Spleen (tissue), 13 donors: ENCODE measurements at places on chromosomes 3 and 15.

- H3K36me3 ChIP-seq = no peaks in the 10 kb centered on the region
- H3K27ac ChIP-seq = no peak overlapping the region
- no peak for DNase-seq
- H3K4me1 ChIP-seq = no peaks in the 10 kb centered on the region
- H3K27me3 ChIP-seq = no peaks in the 10 kb centered on the region
- H3K4me3 ChIP-seq = no peak overlapping the region
Observed at GRCh38 chr3:72953325-72953956, 43.2 kb upstream of the PPP4R2 start.

DNA sequence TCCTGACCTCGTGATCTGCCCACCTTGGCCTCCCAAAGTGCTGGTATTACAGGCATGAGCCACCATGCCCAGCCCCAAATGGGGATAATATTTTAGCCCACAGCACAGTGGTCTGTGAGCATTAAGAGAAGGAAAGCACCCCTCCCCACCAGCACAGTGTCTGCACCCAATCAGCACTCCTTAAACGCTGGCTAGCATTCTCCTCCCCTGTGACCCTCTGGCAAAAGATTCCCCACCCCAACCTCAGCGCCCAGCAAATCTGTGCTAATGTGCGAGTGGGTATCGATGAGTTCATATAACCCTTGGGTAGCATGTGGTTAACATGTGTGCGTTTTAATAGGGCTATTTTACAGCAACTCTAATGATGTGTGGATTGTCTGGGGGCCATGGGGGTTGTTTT lies 18.3 kb upstream of the EPHB3 start:
- H3K4me1 ChIP-seq = peaks cover 20% of the 10 kb centered on the region
- H3K4me3 ChIP-seq = no peak overlapping the region
- peaks cover 49% of the 10 kb centered on the region for H3K27me3 ChIP-seq
- H3K36me3 ChIP-seq = no peaks in the 10 kb centered on the region
- DNase-seq = peak; percentile 21
- H3K27ac ChIP-seq = no peak overlapping the region

DNA sequence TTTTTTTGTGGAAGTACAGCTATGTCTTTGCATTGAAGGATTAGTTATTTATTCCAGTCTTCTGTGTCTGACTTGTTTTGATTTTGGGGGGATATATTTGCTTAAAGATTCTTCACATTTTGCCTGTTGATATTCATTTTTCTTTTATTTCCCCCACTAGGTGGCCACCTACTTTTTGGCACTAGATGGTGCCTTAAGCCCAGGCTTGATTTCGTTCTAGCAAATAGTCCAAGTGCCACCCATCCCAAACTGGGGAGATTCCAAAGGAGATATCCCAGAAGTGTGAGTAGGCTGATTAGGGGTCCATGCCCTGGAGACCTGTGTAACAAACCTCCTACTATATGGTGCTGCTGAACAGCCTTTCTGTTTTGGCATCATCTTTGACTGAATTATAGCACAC lies 80.0 kb upstream of the SPATA16 start:
- H3K27ac ChIP-seq = no peak overlapping the region
- H3K4me1 ChIP-seq = no peaks in the 10 kb centered on the region
- no peaks in the 10 kb centered on the region for H3K27me3 ChIP-seq

DNA sequence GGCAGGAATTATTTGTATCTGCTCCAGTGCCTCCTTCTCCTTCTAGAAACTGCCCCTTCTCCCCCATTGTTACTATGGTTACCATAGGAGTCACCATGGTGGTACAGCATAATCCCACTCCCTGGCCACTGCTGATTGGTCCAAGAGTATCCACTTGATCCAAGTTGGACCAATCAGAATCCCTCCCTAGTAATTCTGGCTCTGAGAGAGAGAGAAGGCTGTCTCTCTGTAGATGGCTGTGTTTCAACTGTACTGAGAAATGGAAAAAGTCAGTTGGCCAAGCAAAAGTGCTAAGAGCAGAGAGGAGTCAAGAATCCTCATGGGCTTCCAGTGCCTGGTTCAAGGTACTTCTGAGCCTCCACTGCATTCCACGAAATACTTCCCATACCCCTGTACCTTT lies 120.6 kb upstream of the SPATA12 start:
- H3K4me3 ChIP-seq = no peak overlapping the region
- H3K27ac ChIP-seq = no peak overlapping the region
- H3K36me3 ChIP-seq = no peaks in the 10 kb centered on the region
- no peaks in the 10 kb centered on the region for H3K4me1 ChIP-seq
- no peaks in the 10 kb centered on the region for H3K27me3 ChIP-seq

- DNase-seq = no peak
- H3K4me3 ChIP-seq = no peak overlapping the region
- no peak overlapping the region for H3K27ac ChIP-seq
- no peaks in the 10 kb centered on the region for H3K27me3 ChIP-seq
- no peaks in the 10 kb centered on the region for H3K4me1 ChIP-seq
- no peaks in the 10 kb centered on the region for H3K36me3 ChIP-seq
Observed at GRCh38 chr3:29406291-29406832, 125.5 kb downstream of the RBMS3 start.

DNA sequence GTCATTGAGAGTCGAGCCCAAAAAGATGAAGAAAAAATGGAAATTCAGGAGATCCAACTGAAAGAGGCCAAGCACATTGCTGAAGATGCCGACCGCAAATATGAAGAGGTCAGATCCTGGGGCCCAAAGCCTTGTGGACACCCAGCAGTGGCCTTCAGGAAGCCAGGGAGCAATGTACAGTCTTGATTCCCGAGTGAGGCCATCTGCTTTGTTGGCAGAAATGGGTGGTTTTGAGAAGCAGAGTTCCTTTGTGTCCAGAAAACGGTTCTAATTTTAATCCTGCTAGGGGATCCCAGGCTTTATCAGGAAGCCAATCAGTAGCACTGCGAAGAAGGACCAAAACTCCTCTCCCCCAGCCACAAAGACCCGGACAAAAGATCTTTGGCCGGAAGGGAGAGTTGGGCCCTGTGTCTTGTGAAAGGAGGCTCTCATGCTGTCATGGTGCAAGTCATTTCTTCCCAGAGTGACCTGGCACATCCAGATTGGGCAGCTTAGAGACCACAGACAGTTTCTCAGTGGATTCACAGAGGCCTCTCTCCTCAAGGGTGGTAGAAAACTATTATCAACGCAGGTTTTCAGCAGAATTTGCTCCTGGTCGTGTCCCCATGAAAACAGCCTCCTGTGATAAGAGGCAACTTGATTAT lies 17.1 kb downstream of the TPM1 start:
- H3K4me3 ChIP-seq = no peak overlapping the region
- H3K27ac ChIP-seq = peak overlapping the region; percentile 26
- no peaks in the 10 kb centered on the region for H3K27me3 ChIP-seq
- no peaks in the 10 kb centered on the region for H3K4me1 ChIP-seq
